ENCODE measurements at places on chromosomes 3 and 15. TPM values are rescaled to one million over a fixed set of nuclear protein-coding genes. Genes with fewer than 3 reads are reported as not detected.

BFSP2 gene
- total RNA-seq, result not detected

CLDN16 gene
- not detected for total RNA-seq

ZNF860 gene
- total RNA-seq, result 3.7 TPM

ADAMTS9 gene
- 0.08 TPM for total RNA-seq

GABRR3 gene
- not detected for total RNA-seq

FXR1 gene
- total RNA-seq, result 89.3 TPM

CCDC54 gene
- total RNA-seq, result not detected

DPPA2 gene
- not detected for total RNA-seq

RAD51 gene
- 15.0 TPM for total RNA-seq

CACNA1D gene
- not detected for total RNA-seq

SATB1 gene
- 5.6 TPM for total RNA-seq

ROBO1 gene
- 16.6 TPM for total RNA-seq

GOLGA6L7 gene
- not detected for total RNA-seq

HGD gene
- total RNA-seq, result not detected

CLK3 gene
- 77.5 TPM for total RNA-seq

P2RY1 gene
- total RNA-seq, result 2.0 TPM

ECE2 gene
- total RNA-seq, result not detected

MAGEL2 gene
- total RNA-seq, result not detected
